AG08396 (cell line): ENCODE measurements at places on chromosomes 16 and 17.

- peak; percentile 49 for DNase-seq
These were observed 114.7 kb downstream of the IRX3 start for GRCh38 chr16:54171626-54172537.

DNA sequence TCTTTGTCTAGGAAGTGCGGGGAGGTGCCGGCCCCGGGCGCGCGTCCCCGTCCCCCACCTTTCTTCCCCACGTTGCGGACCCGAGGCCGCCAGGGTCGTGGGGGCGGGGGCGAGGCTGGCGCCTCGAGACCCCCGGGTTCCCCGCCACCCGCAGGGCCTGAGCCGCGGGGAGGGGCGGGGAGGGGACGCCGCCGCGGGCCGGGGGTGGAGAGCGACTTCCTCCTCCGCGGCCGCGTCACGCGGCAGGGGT is 1.8 kb upstream of the ACTG1 start:
- no peak for DNase-seq

DNA sequence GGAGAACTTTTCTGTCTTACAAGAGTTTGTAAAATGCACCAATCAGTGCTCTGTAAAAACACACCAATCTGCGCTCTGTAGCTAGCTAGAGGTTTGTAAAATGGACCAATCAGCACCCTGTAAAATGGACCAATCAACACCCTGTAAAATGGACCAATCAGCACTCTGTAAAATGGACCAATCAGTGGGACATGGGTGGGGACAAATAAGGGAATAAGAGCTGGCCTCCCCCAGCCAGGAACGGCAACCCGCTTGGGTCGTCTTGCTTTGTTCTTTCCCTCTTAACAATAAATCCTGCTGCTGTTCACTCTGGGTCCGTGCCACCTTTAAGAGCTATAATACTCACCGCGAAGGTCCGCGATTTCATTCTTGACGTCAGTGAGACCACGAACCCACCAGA is 18.5 kb upstream of the KCNG4 start:
- DNase-seq, result no peak

DNA sequence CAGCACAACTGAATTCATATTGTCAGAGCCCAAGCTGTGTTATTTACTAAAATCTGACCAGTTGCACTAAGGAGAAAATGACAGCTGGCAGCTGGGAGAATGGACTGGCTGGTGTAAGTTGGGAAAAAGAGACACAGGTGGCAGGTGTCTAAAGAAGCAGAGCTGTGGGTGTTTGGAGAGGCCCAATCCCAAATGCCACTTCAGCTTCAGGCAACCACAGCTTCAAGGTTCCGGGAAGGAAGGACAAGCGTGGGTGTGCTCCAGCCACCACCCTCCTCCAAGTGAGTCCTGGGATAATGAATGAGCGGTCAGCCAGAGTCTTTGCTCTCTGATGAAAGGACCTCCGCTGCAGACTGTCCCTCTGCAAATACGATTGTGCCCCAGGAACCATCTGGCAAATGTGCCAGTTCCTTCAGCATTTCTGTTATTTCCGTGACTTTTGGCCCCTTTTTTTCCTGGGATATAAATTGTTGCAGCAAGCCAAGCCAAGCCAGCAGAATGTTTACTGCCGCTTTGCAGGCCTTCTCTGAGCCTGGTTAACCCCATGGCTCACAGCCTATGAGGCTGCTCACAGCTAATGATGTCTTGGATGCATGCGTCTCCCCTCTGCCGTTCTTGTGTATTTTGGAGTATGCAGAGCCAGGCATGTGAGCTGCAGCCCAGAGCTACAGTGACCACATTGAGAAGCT is 9.5 kb upstream of the RHBDL3 start:
- DNase-seq, result no peak

DNA sequence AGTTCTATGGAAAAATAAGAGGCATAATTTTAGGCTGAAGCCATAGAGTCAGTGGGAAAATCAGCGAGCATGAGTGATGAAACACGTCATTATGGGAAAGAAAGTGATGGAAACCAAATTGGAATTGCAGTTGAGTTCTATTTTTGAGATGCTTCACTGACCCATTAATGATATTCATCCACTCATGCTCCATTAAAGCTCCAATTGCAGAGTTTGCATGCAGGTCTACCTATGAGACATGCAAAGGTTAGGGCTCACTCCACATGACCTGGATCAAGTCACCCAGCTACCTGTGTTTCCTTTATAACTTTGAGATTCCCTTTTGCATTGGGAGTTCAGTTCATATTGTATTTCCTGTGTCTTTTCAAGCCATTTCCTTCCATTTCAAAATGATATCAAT is 8.0 kb upstream of the KRTAP2-4 start:
- DNase-seq, result no peak

GRCh38 chr16:50368410-50369132 is at the start of gene BRD7:
TSS of gene BRD7 (minus strand) at chr16:50368988. CDS start at chr16:50368774, 214 bp downstream.
- peak; percentile 95 for DNase-seq

- DNase-seq, result peak; percentile 42
These were observed 10.2 kb downstream of the PIP4K2B start for GRCh38 chr17:38789185-38789584.

GRCh38 chr17:7249830-7250229 is 1.7 kb downstream of the CTDNEP1 start:
- no peak for DNase-seq

- no peak for DNase-seq
These were observed 135.8 kb upstream of the CPHXL start for GRCh38 chr16:75862098-75862386.

GRCh38 chr17:27601069-27601974 is 29.7 kb upstream of the LGALS9 start:
- DNase-seq, result peak; percentile 84

- DNase-seq, result peak; percentile 89
These were observed at the start of gene VPS25 for GRCh38 chr17:42773290-42774035. TSS of gene VPS25 (plus strand) at chr17:42773449. CDS start at chr17:42773476, 27 bp downstream.

GRCh38 chr16:71738855-71739254 is 14.4 kb upstream of the PHLPP2 start:
- no peak for DNase-seq

DNA sequence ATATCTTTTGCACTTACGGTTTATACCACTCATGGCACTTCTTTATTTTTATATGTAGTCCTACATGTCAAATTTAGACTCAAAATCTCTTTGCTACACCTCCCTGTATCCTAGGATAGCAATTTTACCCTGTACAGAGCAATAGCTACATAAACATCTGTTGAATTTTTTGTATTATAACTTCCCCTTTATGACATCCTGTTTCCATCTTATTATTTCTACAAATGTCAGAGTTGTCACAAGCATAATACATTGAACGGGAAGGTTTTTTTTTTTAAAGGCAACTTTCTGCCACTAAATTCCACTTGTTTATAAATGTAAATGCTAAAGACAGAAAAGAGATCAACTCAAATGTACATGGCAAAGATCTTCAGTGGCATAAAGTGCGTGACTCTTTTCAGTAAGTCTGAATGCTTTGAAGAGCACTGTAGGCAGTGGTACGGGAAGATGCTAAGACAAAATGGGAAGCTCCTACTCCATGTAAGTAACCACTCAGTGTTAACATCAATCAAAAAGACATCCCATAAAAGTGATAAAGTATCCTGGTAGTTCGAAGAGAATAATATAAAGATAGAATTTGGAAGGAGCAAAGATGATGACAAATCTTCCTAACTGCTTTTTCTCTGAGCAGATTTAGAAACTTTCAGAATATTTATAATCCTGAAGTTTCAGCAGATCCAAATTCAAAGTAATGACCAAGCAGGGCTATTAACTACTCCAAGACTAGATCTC is 26.8 kb downstream of the GNA13 start:
- DNase-seq, result no peak

GRCh38 chr17:78040440-78041385 is 82.2 kb downstream of the TNRC6C start:
- DNase-seq, result peak; percentile 75

DNA sequence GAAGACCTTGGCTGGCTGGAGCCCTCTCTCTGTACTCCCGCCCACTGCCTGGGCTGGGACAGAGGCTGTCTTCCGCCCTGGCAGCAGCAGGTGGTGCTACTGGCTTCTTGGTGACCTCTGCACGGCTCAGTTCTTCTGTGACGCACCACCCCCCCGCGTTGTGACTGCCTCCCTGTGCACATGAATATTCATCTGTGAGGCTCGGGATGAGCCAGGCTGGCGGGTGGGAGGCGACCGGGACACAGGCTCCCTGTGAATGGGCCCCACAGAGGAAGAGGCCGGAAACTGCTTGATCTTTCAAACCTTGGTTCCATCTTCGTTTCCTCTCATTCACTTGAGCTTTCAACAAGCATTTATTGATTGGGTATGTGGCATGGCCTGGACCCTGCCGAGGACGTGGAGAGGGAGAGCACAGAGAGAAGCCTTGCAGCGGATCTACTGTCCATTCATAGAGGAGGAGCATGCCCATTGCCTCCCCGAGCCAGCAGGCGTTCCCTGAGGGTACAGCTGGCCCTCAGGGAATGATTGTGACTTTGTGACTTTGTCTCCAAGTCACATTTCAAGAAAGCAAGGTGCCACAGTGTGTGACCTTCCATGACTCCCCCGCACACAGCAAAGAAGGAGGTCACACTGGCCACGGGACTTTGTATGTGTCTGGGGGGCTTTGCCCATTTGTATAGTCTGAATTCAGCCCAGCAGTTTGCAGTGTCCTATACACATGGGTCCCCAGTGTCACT is 45.0 kb downstream of the B9D1 start:
- DNase-seq, result peak; percentile 57

GRCh38 chr16:74718741-74719610 is 18.3 kb upstream of the MLKL start:
- no peak for DNase-seq

- DNase-seq, result peak; percentile 37
These were observed 40.4 kb upstream of the CORO6 start for GRCh38 chr17:29663155-29663554.

GRCh38 chr17:79057737-79058385 is 16.8 kb upstream of the ENGASE start:
- DNase-seq, result no peak

DNA sequence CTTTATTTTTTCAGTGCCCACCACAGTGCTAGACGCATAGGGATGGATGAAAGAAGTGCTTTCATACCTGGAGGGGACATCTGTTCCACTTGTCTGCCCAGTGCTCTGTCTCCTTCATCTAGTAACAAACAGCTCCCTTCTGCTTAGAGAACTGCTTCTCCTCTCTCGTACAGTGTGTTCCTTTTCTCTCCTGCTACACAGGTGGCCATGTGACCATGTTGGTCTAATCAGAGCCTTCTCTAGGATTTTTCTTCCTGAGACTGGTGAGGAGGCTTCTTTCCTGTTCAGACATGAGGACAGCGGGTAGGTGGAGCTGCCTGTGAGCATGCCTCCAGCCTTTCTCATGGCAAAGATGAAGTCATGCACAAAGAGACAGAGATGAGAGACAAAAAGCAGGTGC is 182.7 kb downstream of the TMEM132E start:
- DNase-seq, result no peak

DNA sequence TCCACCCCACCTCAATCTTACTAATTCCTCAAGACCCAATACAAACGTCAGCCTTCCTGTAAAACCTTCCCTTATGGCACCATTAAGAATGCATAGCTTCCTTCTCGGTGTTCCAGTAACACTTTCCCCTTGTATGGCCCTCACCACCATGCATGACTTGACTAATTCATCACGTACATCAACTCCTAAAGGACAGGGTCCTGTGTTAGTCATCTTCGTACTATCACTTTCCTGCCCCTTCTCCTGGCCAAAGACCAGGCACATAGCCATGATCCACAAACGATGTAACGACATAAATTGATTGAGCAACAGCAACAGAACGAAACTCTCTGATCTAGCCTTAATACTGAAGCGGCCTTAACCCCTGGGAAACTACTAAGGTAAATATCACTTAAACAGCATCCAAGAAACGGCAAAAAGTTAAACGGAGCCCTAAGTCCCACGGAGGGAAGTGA is 612 bp downstream of the PSMD12 start:
- no peak for DNase-seq

GRCh38 chr16:73610605-73611156 is 562.8 kb upstream of the ZFHX3 start:
- DNase-seq, result no peak

DNA sequence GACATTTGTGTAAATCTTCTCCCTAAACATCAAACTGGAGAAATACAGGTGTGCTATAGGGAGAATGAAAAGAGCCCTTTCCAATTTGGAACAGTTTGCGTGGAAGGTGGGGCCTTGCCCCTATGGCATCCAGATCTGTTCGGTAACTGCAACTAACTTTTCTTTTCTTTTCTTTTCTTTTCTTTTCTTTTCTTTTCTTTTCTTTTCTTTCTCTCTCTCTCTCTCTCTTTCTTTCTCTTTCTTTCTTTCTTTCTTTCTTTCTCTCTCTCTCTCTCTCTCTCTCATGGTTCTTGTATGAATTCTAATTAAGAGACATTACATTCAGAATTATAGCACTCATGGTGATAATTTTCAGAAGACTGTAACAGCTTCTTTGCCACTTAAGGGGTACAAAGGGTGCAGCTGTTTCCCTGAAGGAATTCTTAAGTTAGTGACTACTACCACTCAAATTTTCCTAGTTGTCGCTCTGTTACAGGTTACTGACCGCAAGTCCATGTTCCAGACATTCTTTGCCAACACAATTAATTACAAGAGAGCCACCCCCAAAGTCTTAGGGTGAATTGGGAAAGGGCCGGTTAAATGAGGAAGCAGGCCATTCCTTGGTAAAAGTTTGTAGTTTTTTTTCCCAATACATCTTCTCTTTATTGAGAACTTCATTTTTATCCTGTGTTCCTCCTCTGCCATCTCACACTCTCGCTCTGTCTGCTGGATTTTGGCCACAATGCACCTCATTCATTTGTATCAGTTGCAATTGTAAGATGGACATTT is 69.8 kb downstream of the KSR1 start:
- no peak for DNase-seq

DNA sequence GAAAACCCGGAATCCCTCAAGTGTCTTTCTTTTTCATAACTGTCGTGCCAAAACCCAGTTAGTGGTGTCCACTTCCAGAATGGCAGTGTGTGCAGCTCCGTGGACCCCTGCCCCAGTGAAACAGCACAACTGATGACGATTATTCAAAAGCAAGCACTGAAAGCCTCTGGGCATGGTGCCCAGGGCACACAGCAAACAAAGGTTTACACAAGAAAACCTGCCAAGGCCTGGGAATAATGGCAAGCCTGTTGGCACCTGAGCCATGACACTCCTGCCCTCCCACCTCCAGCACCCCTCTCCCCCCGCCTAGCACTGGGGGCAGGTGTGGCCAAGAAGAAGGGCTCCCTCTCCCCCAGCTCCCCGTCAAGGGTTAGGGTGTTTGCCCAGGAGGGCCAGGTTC is 2.8 kb downstream of the PKMYT1 start:
- no peak for DNase-seq

- DNase-seq, result no peak
These were observed at the start of gene CES1 for GRCh38 chr16:55832773-55833691. TSS of gene CES1 (minus strand) at chr16:55833096. CDS start at chr16:55833055, 41 bp downstream.
